ENCODE measurements at places on chromosomes 1 and 21.

GRCh38 chr1:93613898-93614297, 67.7 kb downstream of the BCAR3 start:
- no peak for DNase-seq

- DNase-seq = no peak
Measured at GRCh38 chr1:93549811-93550210, 101.9 kb downstream of the FNBP1L start.

GRCh38 chr1:230822092-230822581, 46.2 kb downstream of the C1orf198 start:
- DNase-seq = no peak

GRCh38 chr1:207081088-207081487, 7.6 kb upstream of the C4BPB start:
- DNase-seq = no peak

GRCh38 chr1:69570356-69570755, 2.6 kb downstream of the LRRC7 start:
- DNase-seq = no peak

- DNase-seq = no peak
Measured at GRCh38 chr1:9071554-9072235, 2.3 kb upstream of the SLC2A5 start.

- DNase-seq = no peak
Measured at GRCh38 chr1:225877580-225877979, 4.6 kb downstream of the TMEM63A start.

DNA sequence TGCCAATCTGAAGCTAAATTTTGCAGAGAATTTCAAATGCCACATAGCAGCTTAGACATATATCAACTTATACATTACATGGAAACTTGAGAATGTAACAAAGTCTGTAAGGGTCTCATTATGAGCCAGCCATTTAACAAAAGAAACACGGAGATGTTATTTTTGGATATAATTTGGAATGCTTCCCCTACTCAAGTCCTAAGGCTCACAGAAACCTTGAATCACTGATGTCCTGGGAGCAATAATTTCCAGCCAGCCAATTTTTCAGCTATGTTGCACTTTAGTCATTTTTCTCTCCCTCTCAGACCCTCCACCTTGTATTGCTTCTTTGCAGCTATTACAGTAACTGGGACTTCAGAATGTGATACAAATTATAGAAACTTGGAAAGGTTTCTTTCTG, 56.9 kb downstream of the EIF2B3 start:
- no peak for DNase-seq

DNA sequence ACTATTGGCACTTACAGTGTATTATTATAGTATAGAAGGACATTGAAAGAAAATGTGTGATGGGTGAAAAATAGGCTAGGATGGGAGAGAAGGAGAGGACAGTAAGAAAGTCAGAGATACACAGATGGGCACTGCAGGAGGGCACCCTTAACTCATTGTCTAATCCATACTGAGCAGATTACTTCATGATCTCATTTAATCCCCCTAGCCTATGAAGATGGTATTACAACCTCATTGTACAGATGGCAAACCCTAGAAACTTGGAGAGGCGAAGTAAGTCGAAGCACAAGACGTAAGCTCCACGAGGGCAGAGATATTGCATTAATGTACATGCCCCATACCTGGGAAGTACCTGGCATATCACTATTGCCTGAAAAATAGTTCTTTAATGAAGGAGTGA, 346.9 kb upstream of the DAB1 start:
- no peak for DNase-seq

DNA sequence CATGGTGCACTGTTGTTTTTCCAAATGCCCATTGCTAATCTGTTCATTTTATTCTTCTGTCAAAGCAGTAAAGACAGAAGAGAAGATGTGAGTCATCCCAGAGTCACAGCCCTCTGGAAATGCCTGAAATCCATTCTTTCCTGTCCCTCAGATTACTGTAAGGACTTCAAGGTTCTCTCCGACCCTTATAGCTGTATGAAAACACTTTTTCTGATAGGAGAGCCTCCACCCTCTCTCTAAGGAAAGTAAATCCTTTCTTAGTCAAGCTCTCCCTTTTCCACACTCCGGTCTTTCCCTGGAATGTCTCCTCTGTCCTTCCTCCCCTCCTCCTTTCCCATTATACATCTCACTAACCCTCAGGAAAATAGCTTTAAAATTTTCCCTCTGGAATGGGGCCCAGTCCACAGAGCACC, 3.5 kb upstream of the PRDX6 start:
- DNase-seq = no peak

DNA sequence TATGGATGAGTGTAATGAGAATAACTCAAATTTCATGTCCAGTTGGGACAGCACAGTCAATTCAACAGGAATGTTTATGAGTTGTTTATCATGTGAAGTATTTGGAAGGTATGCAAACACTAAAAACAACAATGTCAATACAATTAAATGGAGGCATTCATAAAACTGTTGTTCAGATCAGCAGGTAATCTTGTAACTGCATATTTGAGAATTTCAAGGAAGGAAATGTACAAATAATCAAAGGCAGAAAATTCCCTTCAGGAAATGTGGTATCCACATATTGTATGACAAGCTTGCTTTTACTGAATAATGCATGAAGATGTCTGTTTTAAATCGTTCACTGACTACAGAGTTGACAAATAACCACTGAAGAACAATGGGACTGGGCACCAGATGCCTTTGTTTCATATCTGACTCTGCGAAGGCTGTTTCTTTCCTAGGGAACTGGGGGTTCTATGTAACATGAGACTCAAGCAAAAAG, 198.3 kb downstream of the LTN1 start:
- no peak for DNase-seq

GRCh38 chr1:239250353-239251035, 135.9 kb upstream of the CHRM3 start:
- no peak for DNase-seq

GRCh38 chr1:240737298-240737697, 125.3 kb upstream of the GREM2 start:
- no peak for DNase-seq

DNA sequence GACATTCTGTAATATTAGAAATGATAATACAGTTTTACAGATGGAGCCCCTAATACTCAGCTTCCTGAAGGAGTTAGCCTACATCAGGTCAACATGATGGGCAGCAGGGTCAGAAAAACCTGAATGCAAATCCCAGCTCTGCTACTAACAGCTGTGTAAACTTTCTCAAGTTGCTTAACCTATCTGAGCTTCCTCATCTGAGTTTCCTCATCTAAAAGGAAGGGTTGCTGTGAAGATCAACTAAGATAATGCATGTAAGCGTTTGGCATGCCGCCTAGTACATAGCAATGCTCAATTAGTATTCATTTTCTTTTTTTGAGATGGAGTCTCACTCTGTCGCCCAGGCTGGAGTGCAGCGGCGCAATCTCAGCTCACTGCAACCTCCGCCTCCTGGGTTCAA, 18.4 kb upstream of the DESI2 start:
- no peak for DNase-seq

- peak; percentile 62 for DNase-seq
Measured at GRCh38 chr1:244796719-244797406, 38.6 kb upstream of the COX20 start.

DNA sequence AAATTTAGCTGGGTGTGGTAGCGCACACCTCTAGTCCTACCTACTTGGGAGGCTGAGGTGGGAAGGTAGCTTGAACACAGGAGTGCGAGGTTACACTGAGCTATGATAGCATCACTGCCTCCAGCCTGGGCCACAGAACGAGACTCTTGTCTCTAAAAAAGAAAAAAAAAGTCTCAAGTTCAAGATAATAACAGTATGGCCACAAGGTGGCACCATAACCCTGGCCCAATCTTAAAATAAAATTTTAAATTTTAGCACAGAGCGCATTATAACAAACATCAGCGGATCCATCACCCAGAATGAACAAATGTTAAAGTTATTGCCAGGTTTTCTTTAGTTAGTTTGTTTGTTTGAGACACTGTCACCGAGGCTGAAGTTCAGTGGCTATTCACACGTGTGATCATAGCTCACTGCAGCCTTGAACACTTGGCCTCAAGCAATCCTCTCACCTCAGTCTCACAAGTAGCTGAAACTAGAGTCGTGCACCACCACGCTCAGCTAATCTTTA, 2.9 kb upstream of the HTR6 start:
- DNase-seq = peak; percentile 27

DNA sequence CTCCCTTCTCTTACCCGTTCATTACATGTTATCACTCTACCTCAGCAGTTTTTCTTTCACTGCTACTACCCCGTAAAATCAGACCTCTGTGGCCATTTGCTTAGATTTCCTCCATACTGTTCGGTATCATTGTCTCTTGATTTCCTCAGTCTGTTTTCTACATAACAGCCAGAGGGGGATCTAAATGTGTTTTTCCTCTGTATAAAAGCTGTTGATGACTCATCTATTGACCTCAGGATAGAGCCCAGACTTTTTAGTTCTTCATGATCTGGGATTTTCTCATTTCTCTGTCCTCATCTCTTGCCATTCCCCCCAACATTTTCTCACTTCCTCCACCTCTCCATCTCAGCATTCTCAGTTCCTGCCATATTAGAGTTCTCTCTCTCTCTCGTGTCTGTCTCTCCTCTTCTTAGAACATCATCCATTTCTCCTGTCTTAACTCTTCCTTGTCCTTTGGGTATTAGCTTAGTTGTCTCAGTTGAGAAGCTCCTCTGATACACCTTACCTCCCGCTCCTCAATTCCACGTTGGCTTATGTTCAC, 10.5 kb downstream of the OTUD3 start:
- no peak for DNase-seq

DNA sequence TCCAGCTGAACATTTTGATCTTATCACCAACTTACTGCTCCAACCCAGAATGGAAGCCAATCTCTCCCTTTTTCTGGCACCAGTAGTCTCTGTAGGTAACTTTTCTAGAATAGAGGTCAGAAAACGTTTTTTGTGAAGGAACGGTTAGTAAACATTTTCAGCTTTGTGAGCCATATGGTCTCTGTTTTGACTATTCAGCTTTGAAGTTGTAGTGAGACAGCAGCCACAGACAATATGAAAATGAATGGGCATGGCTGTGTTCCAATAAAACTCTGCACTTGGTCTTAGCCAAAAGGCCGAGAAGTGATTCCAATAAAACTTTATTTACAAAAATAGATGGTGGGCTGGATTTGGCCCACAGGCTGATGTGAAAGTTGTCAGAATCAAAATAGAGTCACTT, 28.9 kb downstream of the MAP10 start:
- DNase-seq = no peak

GRCh38 chr1:22031214-22031962, 21.1 kb upstream of the CDC42 start:
- no peak for DNase-seq

DNA sequence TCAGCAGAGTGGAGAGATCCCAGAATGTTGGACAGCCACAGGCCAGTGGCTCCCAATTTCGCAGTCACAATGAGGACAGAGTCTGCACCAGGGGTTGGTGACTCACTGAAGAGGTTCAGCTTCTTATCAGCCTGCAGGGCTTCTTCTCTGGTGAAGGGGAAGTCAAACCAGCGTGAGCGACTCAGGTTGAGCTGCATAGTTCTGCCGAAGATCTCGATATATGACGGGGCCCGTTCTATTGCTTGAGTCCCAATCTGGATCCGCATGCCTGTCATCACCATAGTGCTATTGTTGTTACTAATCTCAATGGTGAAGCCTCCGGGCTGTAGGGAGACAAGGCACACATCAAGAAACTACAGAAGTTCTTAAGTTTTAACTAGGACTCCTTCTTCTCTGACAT, 58.5 kb downstream of the UBR4 start:
- DNase-seq = no peak
